ENCODE measurements at places on chromosomes 6 and 20.
A peak's percentile ranks its signal among the peaks of the same experiment; 100 is the strongest.

- peak; percentile 51 for DNase-seq
These were observed 1.5 kb upstream of the GMEB2 start for GRCh38 chr20:63628246-63628975.

GRCh38 chr6:46715141-46715540 lies 20.0 kb downstream of the PLA2G7 start:
- no peak for DNase-seq

DNA sequence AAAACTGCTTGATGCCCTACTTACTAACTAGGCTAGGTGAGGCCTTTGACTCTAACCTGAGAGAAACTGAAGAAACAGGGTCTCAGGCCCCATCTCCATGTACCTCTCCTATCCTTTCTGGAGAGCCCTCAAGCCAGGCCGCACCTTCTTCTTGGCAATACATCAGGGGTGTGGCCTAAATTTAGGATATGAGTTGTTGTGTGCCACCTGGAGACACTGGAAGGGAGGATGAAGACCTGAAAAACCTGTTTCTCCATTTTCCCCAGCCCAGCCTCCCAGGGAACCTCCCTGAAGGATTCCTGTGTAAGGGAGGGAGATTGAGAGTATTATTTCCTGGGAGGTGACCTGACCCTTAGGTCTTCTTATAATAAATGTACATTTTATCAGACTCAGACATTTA lies 3.1 kb downstream of the LY6G6D start:
- DNase-seq: no peak

GRCh38 chr6:164274493-164274892 lies 860.0 kb downstream of the QKI start:
- DNase-seq: no peak

GRCh38 chr6:1250489-1251197 lies 61.3 kb upstream of the FOXQ1 start:
- no peak for DNase-seq

GRCh38 chr6:13166916-13167315 lies 161.4 kb downstream of the TBC1D7 start:
- no peak for DNase-seq

DNA sequence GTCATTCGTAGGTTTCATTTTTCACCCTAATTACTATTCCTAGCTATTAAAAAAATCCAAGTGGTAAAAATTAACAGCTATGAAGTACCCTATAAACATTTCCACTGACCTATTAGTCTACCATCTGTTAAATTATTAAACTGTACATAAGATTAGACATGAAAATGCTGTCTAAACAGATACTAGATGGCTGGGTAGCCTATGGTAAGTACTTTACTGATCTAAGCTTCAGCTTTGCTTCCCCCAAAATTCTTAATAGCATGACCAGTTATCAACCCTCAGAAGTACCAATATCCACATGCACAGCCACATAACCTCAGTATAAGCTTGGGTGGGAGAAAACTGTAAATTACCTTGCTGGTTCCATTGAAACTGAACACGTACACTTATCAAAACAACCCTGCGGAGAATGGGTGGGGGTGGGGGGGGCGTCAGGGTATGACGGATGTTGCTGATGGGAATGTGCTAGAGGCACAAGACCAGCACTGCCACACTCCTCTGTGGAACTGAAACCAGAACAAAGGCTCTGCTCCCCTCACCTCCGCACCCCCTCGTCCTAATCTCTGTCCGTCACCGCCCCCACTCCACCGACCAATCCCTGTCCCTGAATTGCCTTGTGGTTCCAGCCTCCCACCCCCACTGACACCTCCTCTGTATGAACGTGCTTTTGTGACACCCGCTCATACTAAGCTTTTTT lies 45.3 kb downstream of the B4GALT5 start:
- DNase-seq: no peak

DNA sequence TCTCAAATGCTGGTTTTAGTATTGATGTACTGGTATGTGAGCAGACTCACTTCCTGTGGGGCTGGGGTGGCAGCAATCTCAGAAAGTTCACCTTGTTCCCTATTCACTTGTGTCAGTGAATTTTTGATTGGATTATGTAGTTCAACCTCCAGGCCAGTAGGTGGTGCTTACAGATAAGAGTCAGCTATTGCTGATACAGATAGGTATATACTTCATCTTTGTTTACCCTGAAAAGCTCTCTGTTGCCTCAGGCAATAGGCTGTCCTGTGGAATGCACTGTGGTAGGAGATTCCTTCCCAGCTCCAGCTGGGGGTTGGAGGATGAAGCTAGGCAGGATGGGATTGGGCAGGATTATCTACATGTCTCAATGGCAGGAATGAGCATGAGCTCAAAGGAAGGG lies 851.2 kb upstream of the EYS start:
- DNase-seq: no peak

GRCh38 chr20:53870426-53871315 lies 199.7 kb downstream of the BCAS1 start:
- no peak for DNase-seq

- no peak for DNase-seq
These were observed 226.4 kb downstream of the CLIC5 start for GRCh38 chr6:45789238-45789637.

DNA sequence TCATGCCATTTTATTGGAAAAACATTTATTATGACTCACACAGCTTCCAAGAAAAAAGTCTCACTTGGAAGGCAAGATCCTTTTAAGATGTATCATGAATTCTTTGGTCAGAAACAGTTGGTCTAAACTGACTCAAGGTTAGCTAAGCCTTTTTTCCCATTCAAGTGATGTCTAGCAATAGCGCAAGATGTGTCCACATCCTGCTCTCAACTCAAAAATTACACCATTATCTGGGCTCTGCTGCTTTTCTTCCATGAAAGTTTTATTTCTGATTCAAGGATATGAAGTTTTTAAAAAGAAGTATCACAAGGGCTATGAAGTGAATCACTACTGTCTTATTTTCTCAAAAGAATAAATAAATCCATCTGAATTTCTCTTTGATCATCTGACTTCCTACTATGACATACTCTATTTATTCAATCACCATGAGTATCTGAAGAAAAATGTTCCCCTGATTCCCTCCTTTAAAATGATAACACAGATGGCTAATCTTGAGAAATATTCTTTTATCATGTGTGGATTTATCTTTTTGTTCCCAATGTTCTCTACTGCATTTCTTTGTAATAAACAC lies 139.2 kb downstream of the AHI1 start:
- peak; percentile 97 for DNase-seq

DNA sequence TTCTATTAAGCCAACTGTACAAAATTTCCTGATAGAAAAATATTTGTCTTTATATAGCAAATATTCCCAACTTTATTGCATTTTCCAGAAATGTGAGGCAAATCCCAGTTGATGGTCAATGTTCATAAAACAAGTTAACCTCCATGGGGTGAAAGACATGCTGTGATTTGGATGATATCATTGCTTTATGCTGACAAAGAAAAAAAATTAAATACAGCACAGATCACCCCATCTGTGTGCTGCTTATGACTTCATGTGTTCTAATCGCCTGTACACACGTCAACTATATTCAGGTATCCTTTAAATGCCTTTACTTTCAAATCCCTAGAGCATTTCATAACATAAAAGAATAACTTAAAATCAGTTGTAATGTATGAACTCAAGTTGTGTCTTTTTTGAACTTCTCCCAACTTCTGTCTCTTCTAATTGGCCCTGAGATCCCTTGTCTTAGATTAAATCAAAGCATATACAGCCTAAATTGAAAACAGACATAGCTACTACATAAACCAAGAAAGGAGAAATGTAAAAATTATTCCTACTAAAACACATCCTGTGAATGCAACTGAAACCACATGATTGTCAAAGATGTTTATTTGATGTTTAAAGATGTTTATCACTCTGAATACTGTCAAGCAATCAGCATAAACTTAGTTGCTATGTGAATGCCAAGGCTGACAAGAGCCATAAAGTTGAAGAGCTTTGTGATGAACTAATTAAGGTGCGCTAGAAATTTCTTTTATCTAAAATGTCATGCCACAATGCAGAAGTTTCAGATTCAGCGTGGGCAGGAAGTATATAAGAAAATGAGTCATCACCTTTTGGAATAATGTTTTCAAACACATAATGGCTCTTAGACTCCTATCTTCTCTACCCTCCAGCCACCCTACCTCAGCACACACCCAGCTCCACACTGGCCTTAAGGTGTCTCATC lies 68.7 kb downstream of the FILIP1 start:
- DNase-seq: no peak

- no peak for DNase-seq
These were observed 28.8 kb downstream of the IMPG1 start for GRCh38 chr6:76043690-76044089.

DNA sequence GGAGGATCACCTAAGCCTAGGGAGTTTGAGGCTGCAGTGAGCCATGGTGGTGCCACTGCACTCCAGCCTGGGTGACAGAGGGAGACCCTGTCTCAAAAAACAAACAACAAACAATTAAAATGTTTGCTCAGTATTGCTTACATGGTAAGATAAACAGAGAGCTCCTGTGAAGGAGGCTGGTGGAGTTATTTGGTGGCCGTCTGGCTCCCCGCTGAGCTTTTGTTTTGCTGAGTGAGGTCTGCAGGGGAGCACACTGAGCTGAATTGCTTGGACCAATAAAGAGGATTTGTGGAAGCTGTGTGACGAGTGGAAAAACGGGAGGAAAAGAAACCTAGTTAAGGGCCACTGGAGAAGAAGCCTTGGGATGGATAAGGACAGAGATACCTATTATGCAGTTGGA lies 41.1 kb upstream of the BMP6 start:
- no peak for DNase-seq

DNA sequence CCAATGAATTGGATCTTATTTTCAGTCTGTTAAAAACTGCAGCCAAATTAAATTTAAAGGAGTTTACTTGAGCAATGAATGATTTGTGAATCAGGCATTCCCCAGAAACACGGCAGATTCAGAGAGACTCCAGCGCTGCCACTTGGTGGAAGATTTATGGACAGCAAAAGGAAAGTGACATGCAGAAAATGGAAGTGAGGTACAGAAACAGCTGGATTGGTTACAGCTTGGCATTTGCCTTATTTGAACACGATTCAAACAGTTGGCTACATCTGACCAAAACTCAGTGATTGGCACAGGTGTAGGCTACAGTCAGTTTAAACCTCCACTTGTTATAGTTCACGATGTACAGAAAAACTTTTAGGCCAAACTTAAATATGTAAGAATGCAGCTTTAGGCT lies 257.6 kb upstream of the IMPG1 start:
- DNase-seq: no peak

GRCh38 chr6:83057705-83058321 lies 7.8 kb downstream of the UBE3D start:
- no peak for DNase-seq

- no peak for DNase-seq
These were observed 81.1 kb upstream of the PIM1 start for GRCh38 chr6:37088897-37089296.

Data from HS-5 (cell line).